Stimulated activated CD4-positive, alpha-beta T cell treated with anti-CD3 and anti-CD28 coated beads, TNF-alpha, amount 100 ng/mL, for 24 hours (primary cell): ENCODE measurements at places on chromosomes 16 and 17.

DNA sequence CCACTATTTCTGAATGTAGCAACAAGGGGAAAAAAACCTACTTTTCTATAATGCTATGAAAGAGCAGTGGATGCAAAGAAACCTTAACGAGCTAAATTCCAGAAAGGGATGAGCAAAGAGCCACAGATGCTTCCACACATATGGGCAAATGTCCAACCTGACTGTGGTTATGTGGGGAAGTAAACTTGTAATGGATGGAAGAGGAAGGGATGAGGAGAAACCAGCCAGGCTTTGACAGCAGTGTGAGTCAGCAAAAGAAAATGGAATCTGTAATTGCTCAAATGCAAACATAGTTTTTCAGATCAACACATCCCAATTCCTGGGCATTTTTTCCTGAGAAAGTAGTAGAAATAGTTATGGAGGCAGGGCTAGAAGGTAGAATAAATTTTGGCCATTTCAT lies 204.8 kb upstream of the CPHXL start:
- DNase-seq, result no peak

- no peak for DNase-seq
Observed at GRCh38 chr17:16197276-16197675, 18.1 kb downstream of the NCOR1 start.

DNA sequence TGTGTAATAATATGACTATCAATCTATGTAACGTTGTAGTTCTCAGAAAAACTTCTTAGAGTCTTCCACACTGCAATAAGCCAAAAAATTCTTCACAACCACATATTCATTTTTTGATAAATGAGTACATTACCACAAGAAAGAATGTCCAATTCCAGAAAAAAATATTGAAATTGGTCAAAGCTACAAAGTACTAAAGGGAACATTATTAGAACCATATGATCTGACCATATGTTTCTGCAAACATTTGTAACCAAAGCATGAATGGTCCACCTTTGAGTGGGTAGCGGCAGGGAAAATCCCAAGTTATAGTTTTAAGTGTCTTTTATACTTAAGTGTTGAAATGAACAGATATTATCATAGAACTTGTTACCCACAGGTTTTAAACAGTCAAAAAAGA lies 71.7 kb upstream of the NACA2 start:
- DNase-seq, result no peak

DNA sequence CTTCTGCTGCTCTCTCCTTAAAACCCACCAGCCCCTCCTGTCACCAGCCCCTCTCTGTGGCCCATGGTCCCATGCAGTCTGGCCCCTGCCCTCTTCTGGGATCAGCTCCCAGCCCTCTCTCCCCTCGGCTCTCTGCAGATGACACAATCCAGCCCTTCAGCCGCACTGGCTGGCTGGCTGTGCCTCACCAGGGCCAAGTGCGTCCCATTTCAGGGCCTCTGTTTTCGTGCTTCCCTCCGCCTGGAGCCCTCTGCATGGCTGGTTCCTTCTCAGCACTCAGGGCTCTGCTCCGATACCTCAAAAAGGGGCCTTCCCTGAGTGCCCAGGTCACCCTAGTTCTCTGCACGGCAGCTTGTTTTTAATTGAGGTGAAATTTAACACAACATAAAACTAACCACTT lies 124.3 kb downstream of the SOCS1 start:
- DNase-seq, result no peak

DNA sequence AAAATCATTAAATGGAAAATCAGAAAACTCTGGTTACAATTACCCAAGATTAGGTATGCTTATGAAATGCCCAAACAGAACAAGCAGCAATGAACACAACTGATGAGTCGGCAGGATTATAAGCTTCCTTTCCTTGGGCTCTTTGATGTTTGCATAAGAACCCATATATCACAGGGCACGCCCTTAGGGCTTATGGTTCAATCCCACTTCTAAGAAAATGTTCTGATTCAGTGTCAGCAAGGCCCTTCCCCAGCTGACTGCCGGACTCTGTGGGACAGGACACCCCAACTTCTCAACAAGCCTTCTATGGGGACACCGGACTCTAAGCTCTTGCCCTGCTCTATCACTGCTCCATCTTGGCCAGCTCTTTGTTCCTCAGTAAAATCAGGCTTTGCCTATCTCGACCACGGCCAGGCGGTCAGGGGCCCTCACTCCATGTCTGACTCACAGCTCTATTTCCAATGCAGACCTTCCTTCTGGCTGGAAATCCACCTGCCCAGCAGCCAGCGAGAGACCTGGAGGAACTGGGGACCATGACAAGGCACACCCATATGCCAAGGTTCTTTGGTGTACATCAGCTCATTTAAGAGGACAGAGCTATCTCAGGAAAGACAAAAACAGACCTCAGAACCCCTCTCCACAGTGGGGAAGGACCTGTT lies 26.8 kb downstream of the LITAFD start:
- DNase-seq, result no peak

DNA sequence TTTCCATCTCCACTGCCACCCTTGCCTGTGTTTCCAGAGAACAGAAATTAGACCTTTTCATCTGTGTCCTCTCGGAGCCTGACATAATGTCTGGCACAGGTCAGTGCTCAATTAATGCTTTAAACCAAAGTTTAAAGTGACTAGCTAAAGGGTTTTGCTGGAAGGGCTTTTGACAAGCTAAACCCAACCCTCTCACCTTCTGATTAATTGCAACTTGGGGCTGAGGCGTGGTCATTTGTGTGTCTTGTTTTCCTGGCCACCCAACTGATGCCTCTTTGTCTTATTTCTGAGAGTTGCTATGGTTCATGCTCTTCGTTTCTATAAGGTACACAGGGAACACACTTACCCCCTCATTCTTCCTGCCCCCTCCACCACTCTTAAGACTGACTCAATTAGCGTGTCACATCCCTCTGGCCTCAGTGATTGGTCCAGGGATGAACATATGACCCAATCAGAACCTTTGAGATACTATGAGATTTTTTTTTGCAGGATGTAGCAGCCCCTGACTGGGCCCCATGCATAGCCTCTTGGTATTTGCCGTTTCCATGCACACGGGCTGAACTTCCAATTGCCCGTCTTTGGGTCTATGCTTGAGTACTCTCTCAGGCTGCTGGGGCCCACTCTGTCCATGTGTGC lies 15.8 kb upstream of the BRD7 start:
- no peak for DNase-seq

GRCh38 chr17:29607557-29608195 lies 14.7 kb downstream of the ANKRD13B start:
- no peak for DNase-seq

- DNase-seq, result no peak
Observed at GRCh38 chr16:12094537-12095265, 118.2 kb downstream of the SNX29 start.

DNA sequence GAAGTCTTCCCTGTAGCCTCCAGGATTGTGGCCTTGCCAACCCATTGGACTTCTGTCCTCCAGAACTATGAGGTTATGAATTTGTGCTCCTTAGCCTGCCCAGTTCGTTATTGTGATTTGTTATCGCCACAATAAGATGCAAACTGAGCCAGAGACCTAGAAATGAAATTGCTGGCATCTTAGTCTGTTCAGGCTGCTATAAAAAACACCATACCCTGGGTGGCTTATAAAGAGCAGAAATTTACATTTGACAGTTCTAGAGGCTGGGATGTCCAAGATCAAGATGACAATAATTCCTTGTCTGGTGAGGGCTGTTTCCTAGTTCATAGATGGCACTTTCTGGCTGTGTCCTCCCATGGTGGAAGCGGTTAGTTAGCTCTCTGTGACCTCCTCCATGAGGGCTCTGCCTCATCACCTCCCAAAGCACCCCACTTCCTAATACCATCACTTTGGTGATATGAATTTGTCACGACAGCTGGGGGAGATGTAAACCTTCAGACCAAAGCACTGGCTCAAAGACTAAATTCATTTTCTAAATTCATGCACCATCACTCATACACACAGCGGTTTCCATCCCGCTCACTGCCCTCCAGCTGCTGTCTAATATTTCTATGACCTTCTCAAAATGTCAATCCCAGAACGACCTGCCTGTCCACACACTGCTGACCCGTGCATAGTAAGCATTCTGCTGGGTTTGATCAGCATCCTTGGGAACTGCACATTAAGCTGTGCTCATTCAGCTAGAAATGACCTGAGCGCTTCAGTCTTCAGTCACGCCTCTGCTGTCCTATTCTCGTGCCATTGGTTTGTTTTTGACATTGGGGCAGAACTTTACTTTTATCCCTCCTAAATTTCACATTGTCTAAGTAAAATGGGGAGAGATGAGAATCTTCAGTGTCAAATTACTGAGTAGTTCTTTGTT lies 36.6 kb downstream of the GINS3 start:
- no peak for DNase-seq

DNA sequence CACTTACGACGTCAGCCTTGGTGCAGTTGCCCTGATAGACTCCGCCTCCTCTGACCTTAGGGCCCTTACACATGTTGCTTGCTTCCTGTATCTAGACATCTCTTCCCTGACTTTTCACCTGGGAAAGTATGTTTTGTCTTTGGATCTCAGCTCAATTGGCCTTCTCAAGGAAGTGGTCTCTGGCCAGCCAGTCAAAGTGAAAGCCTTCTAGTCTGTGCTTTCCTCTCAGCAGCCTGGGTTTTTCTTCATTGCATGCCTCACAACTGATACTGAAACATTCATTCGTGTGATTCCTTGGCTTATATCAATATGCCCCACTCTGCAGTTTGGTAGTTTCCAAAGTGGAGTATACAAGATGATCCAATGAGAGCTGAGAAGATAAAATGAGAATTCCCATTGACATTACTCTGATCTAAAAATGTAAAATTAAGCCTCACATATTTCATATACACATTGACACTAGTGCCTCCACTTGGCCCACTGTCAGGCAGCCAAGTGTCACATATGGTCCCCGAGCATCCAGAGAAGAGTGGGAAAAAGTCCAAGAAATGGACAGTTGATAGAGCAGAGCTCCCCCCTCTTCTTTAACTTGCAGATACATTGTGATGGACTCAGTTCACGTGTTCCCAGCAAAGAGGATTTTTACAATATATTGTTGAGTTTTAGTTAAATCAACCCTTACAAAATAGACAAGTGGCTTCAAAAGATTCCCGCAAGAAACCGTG lies 371.2 kb upstream of the ASIC2 start:
- no peak for DNase-seq

- DNase-seq, result no peak
Observed at GRCh38 chr17:63621229-63621683, 961 bp upstream of the MAP3K3 start.

- no peak for DNase-seq
Observed at GRCh38 chr16:77899416-77899815, 111.1 kb downstream of the VAT1L start.

- DNase-seq, result no peak
Observed at GRCh38 chr17:48523010-48523409, 7.8 kb downstream of the HOXB1 start.

GRCh38 chr17:74558882-74559519 lies 8.3 kb downstream of the CD300H start:
- no peak for DNase-seq

DNA sequence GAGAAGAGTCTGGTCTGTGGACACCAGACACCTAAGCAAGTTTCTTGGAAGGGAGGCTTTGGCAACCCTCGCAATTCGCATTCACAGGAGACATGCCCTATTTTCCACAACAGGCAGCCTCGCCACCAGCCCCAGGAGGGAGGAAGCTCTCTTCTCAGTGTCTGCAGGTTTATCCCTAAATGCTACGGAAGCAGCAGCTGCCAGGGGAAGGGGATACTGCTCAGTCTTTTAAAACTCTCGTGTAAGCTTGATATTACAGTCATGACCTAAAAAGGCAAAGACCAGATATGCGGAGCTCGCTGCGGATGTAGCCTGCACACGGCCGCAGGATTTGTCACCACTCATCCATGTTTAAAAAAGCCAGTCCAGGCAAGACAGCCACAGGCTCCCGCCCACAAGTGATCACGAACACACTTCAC lies 159.2 kb upstream of the RPH3AL start:
- DNase-seq, result no peak

- no peak for DNase-seq
Observed at GRCh38 chr16:48895142-48895541, 285.2 kb upstream of the N4BP1 start.

DNA sequence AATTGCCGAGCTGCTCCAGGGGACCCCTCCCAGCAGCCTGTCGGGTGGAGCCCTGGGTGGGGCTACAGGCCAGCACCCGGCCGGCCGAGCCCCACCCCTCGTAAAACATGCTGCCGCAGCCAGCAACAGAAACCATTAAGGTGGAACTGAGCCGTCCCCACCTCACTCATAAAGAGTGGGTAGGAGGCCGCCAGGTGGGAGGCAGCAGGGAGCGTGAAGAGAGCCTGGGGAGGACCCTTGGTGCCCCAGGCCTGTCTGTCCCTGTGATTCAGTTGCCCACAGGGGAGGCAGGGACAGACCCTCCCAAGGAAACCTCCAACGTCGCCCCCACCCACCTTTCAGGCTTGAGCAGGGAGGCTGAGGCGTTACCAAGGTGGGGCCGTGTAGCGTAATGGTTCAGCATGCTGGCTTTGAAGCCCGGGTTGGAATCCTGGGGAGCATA lies 8.4 kb downstream of the FOXN1 start:
- no peak for DNase-seq

DNA sequence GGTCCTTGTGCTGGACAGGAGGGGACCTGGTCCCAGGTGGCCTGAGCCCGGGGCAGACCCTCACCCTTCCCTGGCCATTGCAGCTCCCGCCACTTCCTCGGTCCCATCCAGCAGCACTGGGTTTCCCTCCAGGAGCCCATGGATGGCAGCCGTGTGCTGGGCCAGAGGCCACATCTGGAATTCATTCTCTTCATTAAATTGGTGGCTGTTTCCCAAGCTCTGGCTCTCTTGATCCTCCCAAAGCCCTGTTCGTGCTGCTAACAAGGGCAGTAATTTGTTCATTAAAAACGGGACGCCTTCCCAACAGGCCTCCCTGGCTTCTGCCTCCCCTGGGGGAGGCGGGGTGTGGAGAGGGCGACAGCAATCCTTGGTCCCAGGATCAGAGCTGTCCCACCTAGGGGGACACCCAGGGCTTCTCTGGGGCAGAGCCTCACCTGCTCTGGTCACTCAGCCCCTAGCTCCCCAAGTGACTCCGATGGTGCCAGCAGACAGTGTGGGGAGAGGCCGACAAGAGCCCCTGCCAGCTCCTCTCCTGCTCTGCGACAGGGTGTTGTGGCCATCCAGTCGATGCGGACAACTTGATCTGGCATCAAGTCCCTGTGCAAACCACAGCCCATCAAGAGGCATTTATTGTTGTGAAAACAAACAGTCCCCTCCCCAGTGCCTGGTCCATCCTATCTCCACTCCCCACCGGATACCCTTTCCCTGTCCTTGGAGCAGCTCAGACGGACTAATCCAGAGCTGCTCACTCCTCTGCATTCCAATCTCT lies 44.0 kb downstream of the SDK2 start:
- no peak for DNase-seq
